ENCODE measurements at places on chromosomes 2 and 18.
A peak's percentile ranks its signal among the peaks of the same experiment; 100 is the strongest.

GRCh38 chr2:220814441-220814840, 757.7 kb downstream of the EPHA4 start:
- no peak for DNase-seq

GRCh38 chr2:239670463-239671120, 269.8 kb upstream of the HDAC4 start:
- DNase-seq = no peak

- DNase-seq = no peak
Measured at GRCh38 chr2:70927138-70927537, 8.6 kb upstream of the ATP6V1B1 start.

DNA sequence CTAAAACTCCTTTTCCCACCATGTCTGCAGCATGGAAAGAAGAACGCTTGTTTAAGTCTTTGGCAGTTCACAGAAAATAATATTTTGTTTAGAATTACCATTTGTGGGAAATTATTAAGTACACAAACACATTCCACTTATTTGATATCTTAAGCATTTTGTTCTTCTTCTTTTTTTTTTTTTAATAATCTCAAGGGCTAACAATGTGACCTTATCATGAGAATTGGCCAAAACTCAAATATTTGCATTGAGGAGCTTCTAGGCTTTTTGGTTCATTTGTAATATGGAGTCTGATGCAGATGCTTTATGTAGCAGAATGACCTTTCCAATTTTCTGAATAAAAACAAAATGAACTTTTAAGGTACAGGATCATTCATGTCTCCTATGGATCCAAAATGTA, 555.0 kb downstream of the ZEB2 start:
- DNase-seq = no peak

DNA sequence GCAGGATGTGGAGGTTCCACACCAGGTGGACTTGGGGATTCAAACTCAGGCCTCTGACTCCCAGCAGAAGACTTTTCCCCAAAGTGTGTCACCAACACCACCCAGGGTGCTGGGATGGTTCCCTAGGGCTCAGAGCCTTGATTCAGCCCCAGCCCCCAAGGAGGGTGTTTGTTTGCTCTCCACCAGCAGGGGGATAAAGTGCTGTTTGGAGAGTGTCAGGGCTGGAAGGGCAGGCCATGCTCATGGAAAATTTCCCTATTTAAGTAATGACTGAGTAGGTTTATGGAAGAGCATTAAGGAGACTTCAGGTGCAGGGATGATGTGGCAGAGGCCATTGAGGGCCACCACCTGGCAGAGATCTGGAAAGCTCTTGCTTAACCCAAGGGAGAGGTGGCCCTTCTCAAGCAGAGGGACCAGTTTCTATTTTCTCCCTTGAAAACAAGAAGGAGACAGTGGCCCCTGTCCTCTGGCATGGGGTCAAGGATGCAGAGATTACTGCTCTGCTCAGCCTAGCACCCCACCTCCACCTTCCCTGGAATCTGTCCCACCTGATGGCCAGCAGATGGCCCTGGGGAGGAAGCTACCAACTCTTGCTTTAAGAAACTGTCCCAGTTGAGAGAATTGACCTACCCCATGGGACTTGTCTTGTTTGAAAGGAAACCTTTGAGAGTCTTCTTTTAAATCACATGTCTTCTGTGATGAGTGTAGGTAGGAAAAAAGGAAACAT, 122.1 kb downstream of the ACOXL start:
- peak; percentile 52 for DNase-seq

GRCh38 chr2:2142345-2142744, 188.7 kb downstream of the MYT1L start:
- DNase-seq = no peak

DNA sequence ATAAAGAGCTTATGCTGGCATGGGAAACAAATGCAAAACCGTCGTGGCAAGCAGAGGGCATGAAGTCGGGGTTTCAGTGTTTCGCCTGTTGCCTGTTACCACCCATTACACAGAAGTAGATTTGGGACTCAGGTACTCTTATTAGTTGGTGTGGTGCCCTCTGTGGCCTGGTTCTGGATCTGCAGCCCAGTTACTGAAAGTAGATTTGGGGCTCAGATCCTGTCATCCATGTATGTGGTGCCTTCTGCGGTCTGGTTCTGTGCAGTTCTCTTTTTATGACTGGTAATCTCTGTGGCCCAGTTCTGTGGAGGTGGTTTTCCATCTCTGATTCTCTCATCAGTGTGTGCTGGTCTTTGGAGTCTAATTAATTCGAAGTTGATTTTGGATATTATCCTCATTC, 45.2 kb downstream of the ADNP2 start:
- DNase-seq = no peak

GRCh38 chr2:128413014-128413717, 94.5 kb upstream of the HS6ST1 start:
- peak; percentile 39 for DNase-seq

GRCh38 chr18:55109818-55110414, 150.7 kb upstream of the CCDC68 start:
- no peak for DNase-seq

All from activated CD8-positive, alpha-beta memory T cell treated with anti-CD3 and anti-CD28 coated beads, Interleukin-2, amount 50 U/mL, for 48 hours (primary cell).